Activated CD4-positive, alpha-beta T cell treated with anti-CD3 and anti-CD28 coated beads, Interleukin-10, Interleukin-2, amounts not matched to agents 100 ng/mL and 50 ng/mL, durations not matched to agents 16 hours and 8 hours (primary cell): ENCODE measurements at places on chromosomes 13 and 19.

DNA sequence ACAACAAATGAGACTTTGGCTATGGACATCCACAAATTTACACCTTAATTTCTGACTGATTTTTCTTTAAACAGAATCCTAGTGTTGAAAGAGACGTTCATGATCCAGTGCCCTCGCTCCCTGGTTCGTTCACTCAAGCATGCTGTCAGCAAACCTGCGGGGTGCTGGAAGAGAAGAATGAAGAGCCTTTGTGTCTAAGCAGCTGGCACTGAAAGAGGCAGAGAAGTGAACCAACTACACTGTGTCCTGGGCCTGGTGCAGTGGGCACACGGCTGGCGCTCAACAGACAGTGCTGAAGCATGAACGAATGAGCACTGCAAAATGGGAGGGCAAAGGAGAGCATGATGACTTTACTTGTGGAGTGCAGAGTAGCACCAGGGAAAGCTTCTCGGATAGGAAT is 46.8 kb downstream of the MIPEP start:
- DNase-seq: no peak

- DNase-seq: no peak
These were observed 145.7 kb downstream of the COL4A1 start for GRCh38 chr13:110161112-110161882.

- DNase-seq: no peak
These were observed 43.5 kb downstream of the CCL25 start for GRCh38 chr19:8096071-8096470.

- no peak for DNase-seq
These were observed 201.5 kb upstream of the CSNK1A1L start for GRCh38 chr13:37306778-37307544.

DNA sequence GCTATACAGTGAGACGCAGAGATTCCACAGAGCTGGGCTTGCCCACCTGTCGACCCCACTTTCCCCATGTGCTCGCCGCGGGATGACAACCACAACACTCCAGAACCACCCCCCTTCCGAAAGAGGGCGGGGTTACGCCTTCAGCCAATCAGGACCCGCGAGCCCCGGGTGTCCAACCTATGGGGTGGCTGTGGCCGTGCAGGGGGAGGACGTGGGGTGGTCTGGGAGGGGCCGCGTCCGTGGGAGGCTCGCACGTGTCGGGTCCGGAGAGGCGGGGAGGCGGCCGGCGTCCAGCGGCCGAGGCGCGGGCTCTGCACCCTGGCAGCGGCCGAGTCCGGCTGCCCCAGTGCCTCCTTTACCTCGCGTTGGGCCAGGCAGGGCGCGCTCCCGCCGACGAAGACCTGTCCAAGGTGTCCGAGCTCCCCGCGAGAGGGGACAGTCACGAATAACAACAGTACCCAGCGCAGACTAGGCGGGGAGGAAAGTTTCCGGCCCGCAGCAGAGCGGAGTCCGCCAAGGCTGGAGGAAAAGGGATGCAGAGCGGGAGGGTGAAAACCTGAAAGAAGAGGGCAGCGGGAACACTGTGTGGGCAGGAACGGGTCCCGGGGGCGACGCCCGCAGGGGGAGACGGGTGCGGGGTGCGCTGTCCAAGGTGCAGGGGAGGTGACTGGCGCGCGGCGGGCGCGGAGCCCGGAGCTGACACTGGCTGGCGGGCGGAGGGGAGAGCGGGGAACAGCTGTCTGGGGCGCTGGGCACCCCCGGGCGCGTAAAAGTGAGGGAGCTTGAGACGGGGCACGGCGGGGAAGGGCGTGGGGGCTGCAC is 911 bp downstream of the ENOX1 start:
- peak; percentile 38 for DNase-seq

GRCh38 chr13:40916207-40916998 is 102.7 kb downstream of the ELF1 start:
- DNase-seq: no peak

GRCh38 chr19:10639836-10640235 is 14.3 kb upstream of the ILF3 start:
- no peak for DNase-seq

DNA sequence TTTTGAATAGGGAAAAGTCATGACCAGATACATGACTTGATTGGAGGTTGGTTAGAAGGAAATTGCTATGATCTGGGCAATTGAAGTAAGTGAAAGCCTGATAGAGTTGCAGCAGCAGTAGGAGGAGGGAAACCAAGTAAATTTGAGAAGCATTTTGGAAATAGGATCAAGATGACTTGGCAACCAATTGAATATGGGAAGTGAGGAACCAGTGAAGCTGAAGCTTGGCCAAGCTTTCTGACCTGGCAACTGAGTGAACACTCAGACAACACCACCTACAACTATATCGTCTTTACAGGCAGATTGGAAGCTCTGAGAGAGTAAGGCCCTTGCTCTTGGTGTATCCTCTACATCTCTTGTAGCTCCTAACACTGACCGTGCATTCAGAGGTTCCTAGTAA is 16.2 kb upstream of the KATNAL1 start:
- DNase-seq: no peak
